ENCODE measurements at places on chromosomes 6 and 20.

- DNase-seq = no peak
These were observed 132.7 kb downstream of the PKHD1 start for GRCh38 chr6:51954681-51955080.

DNA sequence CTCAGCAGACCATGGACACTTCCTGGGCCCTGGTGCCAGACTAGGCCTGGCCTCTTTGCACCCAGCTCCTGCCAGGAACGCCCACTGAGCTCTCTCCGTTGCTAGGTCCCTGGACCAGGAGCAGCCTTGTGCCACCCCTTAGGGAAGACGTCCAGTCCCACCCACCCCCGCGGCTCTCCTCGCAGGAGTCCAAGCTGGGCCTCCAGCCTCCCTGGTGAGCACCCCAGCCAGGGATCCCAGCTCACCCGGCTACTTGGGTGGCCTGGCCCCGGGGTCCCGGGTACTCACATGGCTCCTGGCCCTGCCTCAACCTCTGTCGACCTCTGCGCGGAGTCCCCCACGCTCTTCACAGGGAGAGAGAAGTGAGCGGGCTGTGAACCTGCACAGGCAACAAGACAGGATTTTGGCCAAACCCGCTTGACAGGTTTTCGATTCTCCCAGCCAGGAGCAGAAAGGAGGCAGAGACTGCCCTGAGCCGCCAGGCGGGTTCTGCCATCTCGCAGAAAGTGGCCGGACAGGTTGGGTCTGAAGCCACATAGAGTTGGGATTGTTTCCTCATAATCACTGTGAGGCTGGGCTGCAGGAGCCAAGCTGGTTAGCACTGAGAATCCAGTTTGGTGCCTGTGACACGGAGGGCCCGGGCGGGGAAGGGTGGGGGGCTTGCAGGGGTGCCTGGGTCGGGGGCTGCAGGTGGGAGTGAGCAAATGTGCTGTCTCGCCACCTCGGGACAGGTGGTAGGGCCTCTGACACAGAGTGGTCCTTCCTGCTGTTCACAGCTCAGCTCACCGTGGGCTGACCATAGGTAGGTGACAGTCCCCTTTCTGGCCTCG lies at the start of gene RBBP8NL:
Gene RBBP8NL (minus strand): TSS at position 368 of the 830 bp plus-strand sequence. CDS start 7,892 bp downstream, outside the sequence.
- DNase-seq = no peak

DNA sequence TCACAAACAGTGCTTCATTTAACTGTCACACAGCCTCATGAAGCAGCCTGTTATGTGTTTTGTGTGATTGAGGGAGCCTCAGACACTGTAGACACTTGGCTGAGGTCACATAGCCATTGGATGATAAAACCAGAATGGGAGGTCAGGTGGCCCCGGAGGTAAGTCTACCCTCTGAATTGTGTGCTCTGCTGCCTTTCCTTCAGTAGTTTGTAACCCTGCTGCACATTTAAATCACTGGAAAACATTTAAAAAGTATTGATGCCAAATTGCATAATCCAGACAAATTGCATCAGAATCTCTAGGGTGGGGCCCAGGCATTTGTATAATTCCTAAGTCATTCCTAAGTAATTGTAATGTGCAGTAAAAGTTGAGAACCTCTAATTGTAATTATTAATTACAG lies 85.2 kb upstream of the ECI2 start:
- no peak for DNase-seq

DNA sequence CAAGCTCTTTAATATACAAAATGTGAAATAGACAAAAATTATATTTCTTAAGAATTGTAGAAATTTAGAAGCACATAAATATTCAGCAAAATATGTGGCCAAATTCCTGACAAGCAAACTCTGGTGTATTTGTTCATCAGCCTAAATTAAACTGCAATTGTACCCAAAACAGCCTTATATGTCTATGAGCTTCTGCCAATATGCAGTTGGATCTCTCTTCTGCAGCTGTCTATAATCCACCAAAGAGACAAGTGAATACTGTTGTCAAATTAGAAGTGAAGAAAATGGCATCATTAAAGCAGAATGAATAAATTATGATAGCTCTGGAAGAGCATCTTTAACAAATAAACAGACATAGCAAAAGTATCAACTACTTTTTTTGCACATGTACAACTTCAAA lies 755.7 kb downstream of the GRIK2 start:
- no peak for DNase-seq

GRCh38 chr6:147829835-147830234 lies 321.3 kb downstream of the SAMD5 start:
- no peak for DNase-seq

- no peak for DNase-seq
These were observed 102.3 kb downstream of the EDN1 start for GRCh38 chr6:12392490-12392889.

GRCh38 chr6:113432521-113433334 lies 424.4 kb upstream of the MARCKS start:
- no peak for DNase-seq

All from CD4-positive, alpha-beta T cell treated with Interleukin-6 at 100 ng/mL for 8 hours (primary cell).